Hematopoietic multipotent progenitor cell treated with erythropoietin and hydrocortisone succinate and interleukin-3 and kit ligand, for 17 days (in vitro differentiated cells): ENCODE measurements at places on chromosomes 6 and 20.

GRCh38 chr6:10276106-10276505 is 138.8 kb downstream of the TFAP2A start:
- DNase-seq, result no peak

DNA sequence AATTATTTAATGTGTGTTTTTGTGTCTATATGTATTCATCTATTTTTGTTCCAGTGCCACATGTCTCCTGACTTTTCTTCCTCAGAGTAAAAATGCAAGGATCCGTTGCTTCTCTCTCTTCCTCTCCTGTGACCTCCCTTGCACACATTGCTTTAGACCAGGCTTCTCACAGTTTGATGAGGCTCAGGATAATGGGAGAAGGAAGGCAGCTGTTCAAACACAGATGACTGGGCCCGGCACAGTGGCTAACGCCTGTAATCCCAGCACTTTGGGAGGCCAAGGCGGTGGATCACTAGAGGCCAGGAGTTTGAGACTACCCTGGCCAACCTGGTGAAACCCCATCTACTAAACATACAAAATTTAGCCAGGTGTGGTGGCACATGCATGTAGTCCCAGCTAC is 241.9 kb downstream of the SAMD5 start:
- no peak for DNase-seq

DNA sequence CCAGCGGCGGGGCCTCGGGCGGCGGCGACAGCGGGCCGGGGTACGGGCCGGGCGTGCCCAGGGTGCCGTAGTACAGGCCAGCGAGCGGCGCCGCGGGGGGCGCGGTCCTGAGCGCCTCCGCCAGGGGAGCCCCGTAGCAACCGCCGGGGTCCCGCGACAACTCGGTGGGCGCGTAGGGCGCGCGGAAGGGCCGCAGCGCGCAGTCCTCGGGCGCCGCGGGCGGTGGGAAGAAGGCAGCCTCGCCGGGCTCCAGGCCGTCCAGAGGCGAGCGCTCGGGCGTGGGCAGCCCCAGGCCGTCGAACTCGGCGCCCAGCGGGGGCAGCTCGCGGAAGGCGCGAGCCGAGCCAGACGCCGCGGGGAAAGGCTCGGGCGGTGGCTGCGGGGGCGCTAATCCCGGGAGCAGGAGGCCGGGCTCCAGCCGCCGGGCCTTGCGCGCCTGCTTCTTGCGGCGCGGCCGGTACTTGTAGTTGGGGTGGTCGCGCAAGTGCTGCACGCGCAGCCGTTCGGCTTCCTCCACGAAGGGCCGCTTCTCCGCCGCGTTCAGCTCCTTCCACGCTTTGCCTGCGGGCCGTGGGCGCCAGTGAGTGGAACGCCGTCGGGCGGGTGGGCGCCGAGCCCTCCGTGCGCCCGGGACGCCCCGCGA is 916 bp downstream of the SOX18 start:
- no peak for DNase-seq

DNA sequence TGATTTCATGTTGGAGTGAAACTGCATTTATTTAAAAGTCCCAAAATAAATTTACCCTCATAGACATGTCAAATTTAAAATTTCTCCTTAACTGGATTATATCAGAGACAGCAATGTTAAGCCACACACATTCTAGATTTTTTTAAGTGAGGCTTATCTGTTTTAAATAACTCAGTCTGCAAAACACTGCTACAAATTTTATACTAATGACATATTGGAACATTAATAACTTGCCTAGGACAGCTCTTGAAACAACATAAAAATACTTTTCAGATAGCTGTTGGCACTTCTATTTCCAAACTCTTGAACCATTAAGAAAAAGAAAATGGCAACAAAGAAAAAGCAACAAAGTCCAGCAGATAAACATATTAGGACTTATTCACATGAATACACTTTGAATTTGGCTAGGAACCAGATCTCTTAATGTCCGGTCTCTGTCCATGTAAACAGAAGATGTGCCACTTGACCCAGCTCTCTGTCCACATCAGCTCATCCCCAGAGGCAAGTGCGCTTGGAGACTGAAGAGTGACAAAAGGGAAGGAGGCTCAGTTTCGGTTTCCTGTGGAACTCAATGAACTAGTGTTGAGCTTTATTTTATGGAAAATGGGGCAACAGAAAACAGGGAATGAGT is 219.3 kb upstream of the THBS2 start:
- DNase-seq, result no peak

- no peak for DNase-seq
These were observed 20.2 kb upstream of the NAA20 start for GRCh38 chr20:19996917-19997316.
